Neural crest cell (in vitro differentiated cells): ENCODE measurements at places on chromosomes 7 and 10. TPM values are rescaled to one million over a fixed set of nuclear protein-coding genes. Genes with fewer than 3 reads are reported as not detected.

Gene UTF1
- total RNA-seq = not detected in 2 replicates

Gene SPDYE16
- 0.35 TPM in 1 of 2 replicates, not detected in the other for total RNA-seq

Gene ADAM22
- total RNA-seq = 12.1 and 13.4 TPM in 2 replicates

- peaks cover 73% of the 10 kb centered on the region for H3K4me1 ChIP-seq
- H3K27me3 ChIP-seq = peaks cover 7% of the 10 kb centered on the region
- H3K27ac ChIP-seq = peak overlapping the region; percentile 90
- H3K4me3 ChIP-seq = peak overlapping the region; percentile 88
- peak; percentile 91 for DNase-seq
Measured at GRCh38 chr7:25851332-25852210, 300.4 kb upstream of the NFE2L3 start.

- DNase-seq = no peak
- no peak overlapping the region for H3K4me3 ChIP-seq
- H3K36me3 ChIP-seq = no peaks in the 10 kb centered on the region
- H3K4me1 ChIP-seq = peaks cover 50% of the 10 kb centered on the region
- H3K27me3 ChIP-seq = peaks cover 6% of the 10 kb centered on the region
- H3K27ac ChIP-seq = peak overlapping the region; percentile 75
Measured at GRCh38 chr7:155483868-155484325, 26.0 kb downstream of the EN2 start.

- H3K36me3 ChIP-seq = no peaks in the 10 kb centered on the region
- peak; percentile 22 for DNase-seq
- H3K27me3 ChIP-seq = no peaks in the 10 kb centered on the region
- peak overlapping the region; percentile 30 for H3K27ac ChIP-seq
Measured at GRCh38 chr7:123355576-123356190, 155.9 kb upstream of the SLC13A1 start.

- peaks cover 12% of the 10 kb centered on the region for H3K36me3 ChIP-seq
- no peak for DNase-seq
- no peaks in the 10 kb centered on the region for H3K27me3 ChIP-seq
Measured at GRCh38 chr10:126913316-126913715, 8.1 kb downstream of the DOCK1 start.

DNA sequence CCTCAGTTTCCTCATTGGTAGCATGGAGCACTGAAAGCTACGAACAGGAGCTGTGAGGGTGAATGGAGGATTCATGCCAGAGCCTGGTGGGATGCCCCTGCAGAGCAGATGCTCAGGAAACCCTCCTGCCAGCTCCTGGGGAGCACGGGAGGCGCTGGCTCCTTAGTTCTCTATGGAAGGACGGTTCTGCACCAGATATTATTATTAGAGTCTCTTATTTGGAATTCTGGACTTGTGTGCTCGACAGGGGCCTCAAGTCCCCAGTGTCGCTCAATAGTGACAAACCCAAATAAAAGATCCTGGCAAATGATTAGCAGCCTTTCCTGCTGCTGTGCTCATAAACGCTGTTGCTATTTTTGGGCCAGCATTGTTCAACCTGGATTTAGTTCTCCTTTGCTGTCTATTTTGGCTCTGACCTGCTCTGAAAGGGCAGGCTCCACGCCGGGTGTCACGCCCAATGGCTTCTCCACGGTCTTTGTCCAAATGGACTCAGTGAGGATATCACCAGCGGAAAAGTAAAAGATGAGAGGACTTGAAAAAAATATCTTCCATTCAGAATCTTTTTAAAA is 23.0 kb upstream of the KLF6 start:
- DNase-seq = no peak
- H3K36me3 ChIP-seq = no peaks in the 10 kb centered on the region
- no peaks in the 10 kb centered on the region for H3K27me3 ChIP-seq
- H3K27ac ChIP-seq = no peak overlapping the region
